ENCODE measurements at places on chromosomes 1 and 21.

DNA sequence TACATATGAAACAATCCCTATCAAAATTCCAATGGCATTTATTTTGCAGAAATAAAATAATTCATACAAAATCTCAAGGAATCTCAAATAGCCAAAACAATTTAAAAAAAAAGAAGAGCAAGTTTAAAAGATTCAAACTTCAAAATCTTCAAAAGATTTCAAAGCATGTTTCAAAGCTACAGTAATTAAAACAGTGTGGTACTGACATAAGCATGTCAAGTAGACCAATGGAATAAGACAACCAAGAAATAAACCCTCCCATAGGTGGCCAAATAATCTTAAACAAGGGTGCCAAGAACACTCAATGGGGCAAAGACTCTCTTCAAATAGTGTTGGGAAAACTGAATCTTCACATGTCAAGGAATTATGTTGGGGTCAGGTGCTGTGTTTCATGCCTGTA is 28.0 kb upstream of the UCK2 start:
- DNase-seq, result no peak

DNA sequence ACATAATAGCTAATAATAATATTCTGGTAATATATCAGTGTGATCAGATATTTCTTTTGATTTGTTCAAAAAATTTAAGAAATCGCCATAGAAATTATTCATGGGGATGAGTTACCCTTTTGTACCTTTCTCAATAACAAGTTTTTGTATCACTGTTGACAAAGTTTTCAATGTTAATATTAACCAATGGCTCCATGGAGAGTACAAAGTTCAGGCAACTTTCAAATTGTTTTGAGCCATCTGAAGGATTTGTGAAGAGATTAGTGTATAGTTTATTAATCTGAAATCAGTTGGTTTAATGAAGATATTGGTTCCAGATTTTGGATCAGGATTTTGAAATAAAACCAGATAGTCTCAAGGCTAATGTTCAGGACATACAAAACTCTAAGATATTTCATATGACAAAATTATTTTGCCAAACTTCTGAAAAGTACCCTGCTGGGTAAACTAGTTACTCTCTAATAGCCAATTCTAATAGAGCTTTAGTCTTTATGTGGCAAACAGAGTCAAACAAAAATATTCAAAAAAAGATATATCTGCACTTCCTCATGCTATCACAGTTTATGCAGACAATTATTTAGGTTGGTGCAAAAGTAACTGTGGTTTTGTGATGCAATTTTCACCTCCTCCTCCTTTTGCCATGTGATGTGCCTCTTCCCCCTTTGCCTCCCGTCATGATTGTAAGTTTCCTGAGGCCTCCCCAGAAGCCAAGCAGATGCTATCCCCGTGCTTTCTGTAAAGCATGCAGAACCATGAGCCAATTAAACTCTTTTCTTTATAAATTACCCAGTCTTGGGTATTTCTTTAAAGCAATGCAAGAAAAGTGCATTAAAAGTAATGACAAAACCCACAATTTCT is 1105.0 kb downstream of the PLA2G4A start:
- no peak for DNase-seq

GRCh38 chr21:21921410-21922232 is 923.4 kb downstream of the NCAM2 start:
- peak; percentile 4 for DNase-seq

DNA sequence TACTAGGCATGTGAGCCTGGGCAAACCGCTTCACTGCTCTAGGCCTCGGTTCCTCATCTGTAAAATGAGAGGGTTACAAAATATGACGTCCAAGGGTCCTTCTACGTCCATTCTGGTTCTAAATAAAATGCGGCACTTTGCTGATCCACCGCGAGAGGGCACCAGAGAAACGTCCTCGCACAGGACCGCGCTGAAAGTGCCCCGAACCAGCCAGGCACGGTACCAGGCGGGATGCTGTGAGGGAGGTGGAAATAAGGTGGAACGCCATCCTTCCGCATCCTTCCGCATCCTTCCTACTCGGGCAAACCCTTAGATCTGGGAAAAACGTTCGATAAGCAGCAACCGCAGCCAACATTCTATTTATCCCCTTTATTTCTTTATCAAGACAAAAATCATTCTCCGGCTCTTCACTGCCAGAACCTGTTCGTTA is 60.3 kb upstream of the KRTAP19-8 start:
- peak; percentile 80 for DNase-seq

- no peak for DNase-seq
Observed at GRCh38 chr1:168206111-168206510, 19.7 kb upstream of the SFT2D2 start.

DNA sequence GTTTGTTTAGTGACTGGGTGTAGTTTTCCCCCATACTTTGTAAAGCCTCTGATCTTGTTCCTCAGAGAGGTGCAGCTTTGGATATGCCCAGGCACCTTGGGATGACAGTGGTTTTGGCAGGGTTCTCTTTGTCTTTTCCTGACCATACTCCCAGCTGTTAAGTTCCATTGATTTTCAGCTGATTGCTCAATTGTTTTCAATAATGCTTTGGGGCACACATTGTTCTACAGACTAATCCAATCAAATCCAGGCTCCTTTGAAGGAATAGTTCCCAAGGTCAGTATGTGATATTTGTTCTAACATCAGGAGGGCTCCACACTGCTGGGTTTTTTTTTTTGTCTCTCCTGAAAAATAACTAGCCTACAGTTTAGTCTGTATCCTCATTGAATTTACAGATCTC is 24.8 kb downstream of the PPP2R5A start:
- DNase-seq, result no peak

DNA sequence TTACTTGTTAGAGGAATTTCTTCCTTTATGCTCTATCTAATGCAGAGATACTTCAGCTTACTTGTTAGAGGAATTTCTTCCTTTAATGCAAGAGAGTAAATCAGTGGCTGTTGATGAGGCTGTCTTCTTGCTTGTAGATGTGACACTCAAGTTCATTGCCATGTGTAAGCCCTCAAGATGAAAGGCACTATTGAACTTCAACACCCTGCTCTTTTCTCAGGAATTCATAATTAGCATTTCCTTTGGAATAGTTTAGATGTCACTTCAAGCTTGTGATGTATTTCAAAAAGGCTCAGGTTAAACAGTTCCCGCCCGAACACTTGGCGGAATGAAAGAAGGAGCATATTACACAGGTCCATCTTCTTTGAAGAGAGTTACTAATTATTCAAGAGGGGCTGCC is 251.9 kb downstream of the RGS7 start:
- no peak for DNase-seq

DNA sequence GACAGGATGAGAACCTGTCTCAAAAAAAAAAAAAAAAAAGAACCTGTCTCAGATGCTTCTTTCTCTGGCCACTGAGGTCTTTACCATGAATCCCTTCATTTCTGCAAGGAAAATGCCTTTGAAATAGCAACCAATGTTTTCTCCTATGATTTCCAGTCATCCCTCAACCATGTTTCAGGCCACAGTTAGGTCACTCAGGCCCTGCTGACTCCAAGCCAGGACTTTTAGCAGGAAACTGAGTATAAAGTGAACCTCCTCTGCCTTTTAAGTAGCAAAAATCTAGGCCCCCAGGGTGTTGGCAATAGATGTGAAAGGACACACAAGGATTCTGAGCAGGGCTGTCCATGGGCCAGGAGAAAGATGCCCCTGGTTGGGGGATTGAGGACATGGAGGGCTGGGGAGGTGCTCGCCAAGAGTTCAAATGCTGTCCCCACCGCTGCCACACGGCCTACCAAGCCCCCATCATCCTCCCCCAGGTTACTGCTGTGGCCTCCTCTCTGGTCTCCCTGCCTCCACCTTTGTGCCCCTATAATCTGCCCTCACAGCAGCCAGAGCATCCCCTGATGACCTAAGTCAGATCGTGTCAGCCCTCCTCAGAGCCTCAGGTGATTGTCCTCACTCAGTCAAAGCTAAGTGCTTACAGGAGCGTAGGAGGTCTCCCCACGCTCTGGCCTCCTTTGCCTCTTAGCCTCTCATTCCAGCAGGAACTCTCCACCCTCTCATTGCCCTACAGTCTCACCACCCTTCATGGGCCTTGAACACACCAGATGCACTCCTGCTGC is 54.6 kb downstream of the MATN1 start:
- no peak for DNase-seq

DNA sequence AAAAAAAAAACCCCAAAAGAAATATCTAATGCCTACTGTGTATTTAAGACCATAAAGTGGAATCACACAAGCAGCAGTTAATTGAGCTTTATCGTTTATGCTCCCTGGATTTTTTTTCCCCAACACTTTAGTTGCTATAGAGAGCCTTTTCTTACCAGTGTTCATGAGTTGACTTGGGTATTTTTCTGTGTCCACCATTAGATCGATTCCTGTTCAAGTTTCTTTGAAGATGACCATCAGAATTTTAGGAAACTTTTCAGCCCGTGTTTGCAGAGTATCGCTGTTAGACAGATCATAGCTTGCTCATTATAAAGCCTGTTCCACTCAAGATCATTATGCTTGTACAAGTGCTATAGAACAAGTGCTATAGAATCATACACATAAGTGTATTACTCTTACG is 1.5 kb downstream of the RALGPS2 start:
- no peak for DNase-seq

Measured in suppressor macrophage treated with lipopolysaccharide for 4 hours (primary cell).